ENCODE measurements at places on chromosomes 6 and 20. TPM values are rescaled to one million over a fixed set of nuclear protein-coding genes. Genes with fewer than 3 reads are reported as not detected.

DNA sequence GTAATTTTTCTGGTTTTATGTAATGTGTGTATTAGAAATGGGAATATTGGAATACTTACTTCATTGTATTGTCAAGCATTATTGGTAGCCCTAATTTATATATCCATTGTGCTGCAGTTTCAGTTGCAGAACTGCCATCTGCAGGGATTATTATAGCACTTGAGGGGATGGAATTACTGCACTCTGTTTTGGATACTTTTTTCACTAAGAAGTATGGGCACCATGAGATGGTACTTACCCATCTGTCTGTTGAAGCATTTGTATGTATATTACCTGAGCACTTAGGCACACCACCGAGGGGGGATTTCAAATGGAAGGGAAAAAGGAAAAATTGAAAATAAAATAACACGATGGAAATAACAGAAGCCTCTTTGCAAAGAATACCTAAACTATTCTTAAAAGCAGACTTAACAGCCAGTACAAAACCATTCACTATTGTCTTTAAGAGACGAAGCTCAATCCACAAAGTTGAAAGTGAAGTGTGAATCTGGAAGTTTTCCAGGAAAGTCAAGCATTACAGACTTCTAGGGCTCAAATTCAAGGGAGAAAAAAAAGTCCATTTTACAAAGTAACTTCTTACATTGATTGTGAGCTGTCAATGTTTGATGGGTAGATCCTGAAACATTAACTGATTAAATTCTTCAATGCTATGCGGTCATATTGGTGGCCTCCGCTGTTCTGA is 318.7 kb downstream of the SOX4 start:
- DNase-seq: no peak

Gene LY6G6F
- not detected for polyA plus RNA-seq

DNA sequence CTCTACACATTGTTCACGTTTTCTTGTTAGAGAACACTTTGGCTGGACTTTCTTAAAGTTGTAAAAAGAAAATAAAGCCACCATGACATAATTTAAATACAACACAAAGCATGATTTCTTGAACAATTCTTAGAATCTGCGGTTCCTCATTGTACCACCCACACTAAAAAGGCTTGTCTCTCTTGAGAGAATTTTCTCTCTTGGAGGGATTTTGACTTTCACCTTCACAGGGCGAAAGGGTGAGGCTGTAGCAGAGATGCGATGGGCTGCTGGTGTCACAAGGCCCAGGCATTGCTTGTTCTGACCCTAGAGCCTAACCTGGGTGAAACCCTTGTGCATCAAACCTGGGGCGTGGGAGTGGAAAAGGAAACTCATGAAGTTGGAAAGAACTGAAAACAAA is 122.7 kb upstream of the RIPOR2 start:
- no peak for DNase-seq

DNA sequence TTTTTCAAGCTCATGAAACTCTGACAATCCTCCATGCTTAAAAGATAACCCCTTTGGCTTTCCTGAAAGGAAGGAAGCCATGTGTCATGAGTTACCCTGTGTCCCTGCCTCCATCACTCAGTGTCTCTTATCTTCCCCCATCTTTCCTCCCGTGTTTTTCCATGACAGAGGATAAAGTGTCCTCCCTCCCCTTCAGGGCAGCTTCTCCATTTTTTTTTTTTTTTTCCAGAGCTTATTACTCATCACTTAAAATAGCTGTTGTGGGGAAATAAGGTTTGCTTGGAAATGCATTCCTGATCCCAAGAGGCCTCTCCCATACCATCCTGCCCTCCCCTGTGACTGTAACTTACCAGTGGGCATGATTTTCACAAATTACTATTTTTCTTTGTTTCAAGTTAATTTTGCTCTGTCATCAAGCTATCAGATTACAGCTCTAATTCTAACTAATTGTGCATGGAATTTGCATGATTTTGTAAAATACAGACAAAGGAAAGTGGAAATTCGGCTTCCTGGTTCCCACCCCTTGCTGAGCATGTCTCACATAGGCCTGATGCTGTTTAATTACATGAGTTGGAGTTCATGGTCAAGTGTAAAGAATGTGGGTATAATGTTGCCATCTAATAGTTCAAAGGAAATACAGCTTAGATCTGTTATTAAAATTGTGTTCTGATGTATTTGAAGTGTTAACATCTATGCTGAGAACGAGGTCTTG is 614.5 kb upstream of the FLRT3 start:
- DNase-seq: no peak

GRCh38 chr6:5529015-5529414 is 267.7 kb downstream of the FARS2 start:
- DNase-seq: no peak

Gene LGSN
- not detected for polyA plus RNA-seq

DNA sequence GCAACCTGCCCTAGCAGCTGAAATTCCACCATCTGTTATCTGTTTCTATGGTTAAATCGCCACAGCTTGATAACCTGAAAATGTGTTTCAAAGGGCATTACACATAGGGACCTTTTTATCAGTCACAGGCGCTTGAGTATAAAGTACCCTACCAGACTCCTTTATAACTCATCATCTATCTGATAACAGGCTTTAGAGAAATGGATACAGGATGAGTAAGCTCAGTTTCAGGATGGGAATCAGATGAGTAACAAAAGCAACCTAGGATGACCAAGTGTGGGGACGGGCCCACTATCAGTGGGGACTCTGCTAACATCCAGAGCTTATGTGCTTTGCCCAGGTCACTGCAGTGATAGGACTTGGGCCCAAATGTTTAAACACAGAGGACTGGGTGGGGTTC is 75.6 kb downstream of the PRND start:
- no peak for DNase-seq

Gene CEP85L
- 7.8 TPM for polyA plus RNA-seq

- no peak for DNase-seq
Observed at GRCh38 chr20:56060486-56060885, 55.2 kb upstream of the CBLN4 start.

Gene ZC2HC1B
- polyA plus RNA-seq: not detected

Gene FHL5
- polyA plus RNA-seq: 12.8 TPM

DNA sequence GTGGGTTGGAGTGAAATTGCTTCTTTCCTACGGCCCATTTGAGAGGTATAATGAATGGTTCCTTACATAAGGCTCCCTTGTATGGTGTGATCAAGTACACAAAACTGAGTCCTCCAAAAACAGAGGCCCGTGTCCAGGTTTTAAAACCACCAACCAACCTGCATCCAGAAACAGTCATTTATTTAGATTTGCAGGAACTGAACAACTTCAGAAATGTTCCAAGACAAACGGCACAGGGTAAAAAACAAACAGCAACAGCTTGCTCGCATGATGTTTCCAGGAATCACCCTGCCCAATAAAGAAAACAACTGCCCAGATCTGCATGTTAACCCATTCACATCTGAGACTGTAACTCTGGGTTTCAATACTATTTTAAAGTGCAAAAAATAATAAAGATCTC is 40.2 kb upstream of the TRAM2 start:
- DNase-seq: no peak

DNA sequence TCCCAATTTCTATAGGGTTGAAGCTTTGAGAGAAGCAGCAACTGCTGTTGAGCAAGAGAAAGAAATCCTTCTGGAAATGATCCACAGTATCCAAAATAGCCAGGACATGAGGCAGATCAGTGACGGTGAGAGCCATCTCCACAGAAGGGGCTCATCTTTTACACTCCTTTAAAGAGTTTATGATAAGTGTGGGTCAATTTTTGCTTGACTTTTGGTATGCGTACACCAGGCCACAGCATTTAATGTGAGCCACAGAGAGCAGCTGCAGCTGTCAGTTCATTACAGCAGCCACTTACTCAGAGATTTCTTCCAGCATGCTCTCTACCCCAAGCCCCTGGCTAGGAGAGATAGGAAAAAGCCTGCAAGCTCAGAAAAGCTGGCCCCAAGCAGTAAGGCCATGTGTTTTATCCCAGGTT is 9.9 kb downstream of the BAG2 start:
- DNase-seq: no peak

Gene RGL2
- 77.5 TPM for polyA plus RNA-seq

GRCh38 chr20:46740214-46740609 is 30.8 kb downstream of the SLC2A10 start:
- no peak for DNase-seq

DNA sequence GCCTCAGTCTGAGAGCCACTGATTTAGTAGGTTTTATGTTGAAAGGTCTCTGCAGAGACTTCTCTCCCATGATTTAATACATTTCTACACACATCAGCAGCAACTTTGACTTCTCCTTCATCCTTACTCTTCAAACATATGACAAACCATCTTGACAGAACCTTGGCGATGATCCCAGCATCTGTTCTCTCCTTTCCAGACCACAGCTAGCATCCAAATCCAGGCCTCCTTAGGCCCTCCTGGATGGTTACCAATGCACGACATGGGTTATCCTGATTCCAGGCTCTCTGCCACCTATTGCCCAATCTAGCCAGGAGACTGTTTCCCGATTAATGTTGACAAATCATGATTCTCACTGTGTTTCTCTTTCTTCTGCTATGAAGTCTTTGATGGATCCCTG is 16.8 kb downstream of the LAMA4 start:
- DNase-seq: no peak

Gene PRR18
- not detected for polyA plus RNA-seq

- DNase-seq: no peak
Observed at GRCh38 chr6:49826743-49827406, 39.5 kb downstream of the CRISP1 start.

Gene OR2J2
- polyA plus RNA-seq: not detected

DNA sequence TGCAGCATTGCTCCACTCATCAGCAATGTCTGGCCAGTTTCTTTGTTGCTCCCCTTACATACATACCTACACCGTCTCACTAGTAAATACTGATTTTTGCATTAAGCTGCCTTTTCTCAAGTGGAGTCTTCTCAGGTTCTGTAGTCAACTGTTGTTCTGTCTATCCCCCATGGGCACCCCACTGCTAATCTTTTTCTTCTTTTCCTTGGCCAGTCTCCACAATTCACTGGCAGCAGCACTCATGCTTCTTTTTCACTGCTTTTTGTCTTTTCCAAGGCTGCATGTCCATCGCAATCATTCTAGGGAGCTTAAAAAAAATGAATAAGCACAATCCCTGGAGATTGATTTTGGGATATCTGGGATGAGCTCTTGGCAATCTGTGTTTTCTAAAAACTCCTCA is 10.3 kb upstream of the ERVFRD-1 start:
- DNase-seq: no peak

DNA sequence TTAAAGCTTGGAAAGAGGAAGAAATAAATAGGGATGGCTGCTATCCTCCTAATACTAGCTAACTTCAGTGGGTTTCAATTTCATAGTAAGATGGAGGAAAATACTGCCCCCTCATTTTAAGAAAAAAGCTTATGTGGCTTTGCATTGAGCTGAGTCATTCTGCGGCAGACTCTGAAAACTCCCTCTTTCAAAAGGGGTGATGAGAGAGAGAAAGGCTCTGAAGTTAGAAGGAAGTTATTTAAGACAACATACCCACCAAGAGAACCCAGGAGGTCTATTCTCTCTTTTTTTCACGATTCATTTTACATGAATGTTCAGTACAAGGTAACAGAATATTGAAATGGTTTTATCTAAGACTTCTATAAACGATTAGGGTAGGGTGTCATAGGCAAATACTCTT is 4.5 kb downstream of the PRDM13 start:
- DNase-seq: no peak

Gene CCM2L
- polyA plus RNA-seq: 9.3 TPM

DNA sequence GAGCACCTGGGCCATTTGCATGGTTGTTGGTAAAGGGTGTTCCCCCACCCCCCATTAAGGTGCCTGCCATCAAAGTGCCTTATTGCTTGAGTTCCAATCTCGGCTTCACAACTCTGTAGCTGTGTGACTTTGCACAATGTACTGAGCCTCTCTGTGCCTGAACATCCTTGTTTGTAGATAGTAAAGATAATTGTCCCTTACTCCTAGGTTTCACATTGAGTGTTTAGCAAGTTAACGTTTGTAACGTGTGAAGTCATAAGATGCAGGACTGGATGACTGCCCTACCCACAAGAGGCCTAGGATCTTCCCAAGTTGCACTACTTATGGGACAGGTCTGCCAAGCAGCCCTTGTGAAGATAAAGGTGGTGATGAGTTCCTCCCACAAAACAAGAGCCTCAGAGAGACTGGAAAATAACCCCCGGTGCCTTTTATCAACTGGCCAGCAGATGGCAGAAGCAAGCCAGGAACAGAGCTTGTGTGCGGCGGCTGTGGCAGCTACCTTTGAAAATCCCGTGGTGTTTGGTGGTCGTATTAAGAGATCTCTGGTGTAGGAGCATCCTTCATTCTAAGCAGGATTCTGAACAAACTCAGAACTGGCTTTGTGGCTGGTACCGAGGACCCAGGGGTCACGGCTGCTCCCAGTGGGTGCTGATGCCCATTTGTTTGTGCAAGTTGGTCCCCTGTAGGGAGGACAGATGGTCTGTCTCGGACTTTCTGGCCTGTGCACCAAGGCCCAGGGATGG is 99.1 kb downstream of the CDH26 start:
- peak; percentile 21 for DNase-seq

Gene CTAGE9
- polyA plus RNA-seq: not detected

DNA sequence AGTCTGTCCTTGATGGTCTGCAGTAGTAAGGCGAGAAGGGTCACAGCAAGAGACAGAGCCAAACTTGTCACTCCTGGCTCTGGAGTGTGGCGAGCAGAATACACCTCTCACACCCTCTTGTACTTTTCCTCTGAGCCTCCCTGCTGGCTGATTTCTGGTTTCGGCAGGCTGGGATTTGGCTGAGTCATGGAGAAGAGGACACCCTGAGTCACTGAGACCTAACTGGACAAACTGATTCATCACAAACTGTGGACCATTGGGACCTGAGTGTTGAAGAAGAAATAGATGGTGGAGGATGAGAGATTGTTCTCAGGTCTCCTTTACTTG is 101.7 kb downstream of the F13A1 start:
- DNase-seq: no peak

DNA sequence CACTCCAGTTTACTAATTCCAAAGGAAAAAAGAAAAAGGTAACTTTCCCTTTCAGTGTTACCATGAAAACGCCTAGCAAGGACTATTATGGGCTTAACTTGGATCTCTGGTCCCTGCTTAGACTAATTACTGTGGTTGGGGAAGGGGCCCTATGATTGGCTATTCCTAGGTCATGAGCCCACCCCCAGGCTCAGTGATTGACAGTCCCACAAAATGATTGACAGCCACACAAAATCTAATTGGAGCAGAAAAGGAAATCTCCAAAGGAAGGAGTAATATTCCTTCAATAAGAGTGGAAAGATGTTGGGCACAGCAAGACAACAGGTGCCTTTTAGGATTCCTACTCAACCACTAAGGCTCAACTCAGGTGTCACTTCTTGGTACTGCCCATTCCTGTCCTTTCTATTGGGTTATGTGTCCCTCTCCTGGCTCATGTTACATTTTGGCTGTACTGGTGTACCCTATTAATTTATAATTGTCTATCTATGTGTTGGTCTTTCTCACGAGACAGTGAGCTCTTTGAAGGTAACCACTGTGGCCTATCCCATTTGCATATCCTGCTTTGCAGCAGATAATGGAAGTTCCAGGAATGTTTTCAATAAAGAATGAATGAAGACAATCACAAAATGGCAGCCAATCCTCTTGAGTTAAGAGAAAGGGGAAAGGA is 5.5 kb upstream of the UTRN start:
- no peak for DNase-seq

Gene CALHM4
- polyA plus RNA-seq: not detected

- no peak for DNase-seq
Observed at GRCh38 chr20:47071646-47072185, 177.1 kb downstream of the EYA2 start.

- DNase-seq: no peak
Observed at GRCh38 chr6:7859591-7859990, 51.0 kb downstream of the TXNDC5 start.
